H7 (cell line): ENCODE measurements at places on chromosomes 4 and X.
A peak's percentile ranks its signal among the peaks of the same experiment; 100 is the strongest.

GRCh38 chrX:119735467-119735866, 22.9 kb upstream of the SOWAHD start:
- no peak for DNase-seq

GRCh38 chrX:114930227-114930626, 87.2 kb downstream of the IL13RA2 start:
- DNase-seq: no peak

GRCh38 chrX:65476564-65476963, 58.0 kb downstream of the LAS1L start:
- DNase-seq: no peak

DNA sequence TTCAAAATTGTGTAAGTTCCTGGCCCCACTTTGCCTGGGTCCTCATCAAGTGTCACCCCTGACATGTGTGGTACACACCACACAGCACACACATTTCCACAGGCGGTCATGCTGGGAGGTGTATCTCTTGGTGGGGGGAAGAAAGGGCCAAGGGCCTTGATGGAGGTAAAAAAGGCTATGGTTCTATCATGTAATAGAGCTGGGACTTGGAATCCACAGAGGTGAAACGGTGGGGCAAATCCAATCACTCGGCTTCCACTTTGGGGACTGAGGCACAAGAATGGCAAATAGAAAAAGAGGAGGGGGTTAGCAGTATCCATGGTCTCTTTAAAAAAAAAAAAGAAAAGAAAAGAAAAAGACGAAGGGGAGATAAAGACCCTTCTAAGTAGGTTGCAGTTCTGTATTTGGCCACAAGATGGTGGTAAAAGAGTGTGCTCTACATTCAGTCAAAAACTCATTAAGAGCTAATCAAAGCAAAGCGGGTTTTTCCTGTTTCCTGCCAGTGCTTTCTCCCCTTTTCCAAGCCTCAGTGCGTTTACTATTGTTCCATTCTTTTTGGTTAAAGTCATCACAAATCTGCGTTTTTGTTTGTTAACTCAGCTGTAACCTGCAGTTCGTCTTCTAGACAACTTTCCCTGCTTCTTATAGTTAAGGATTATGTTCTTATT, 37.0 kb upstream of the ATP6AP2 start:
- peak; percentile 65 for DNase-seq

- DNase-seq: no peak
These were observed 71.7 kb upstream of the BMPR1B start for GRCh38 chr4:94686086-94686485.

DNA sequence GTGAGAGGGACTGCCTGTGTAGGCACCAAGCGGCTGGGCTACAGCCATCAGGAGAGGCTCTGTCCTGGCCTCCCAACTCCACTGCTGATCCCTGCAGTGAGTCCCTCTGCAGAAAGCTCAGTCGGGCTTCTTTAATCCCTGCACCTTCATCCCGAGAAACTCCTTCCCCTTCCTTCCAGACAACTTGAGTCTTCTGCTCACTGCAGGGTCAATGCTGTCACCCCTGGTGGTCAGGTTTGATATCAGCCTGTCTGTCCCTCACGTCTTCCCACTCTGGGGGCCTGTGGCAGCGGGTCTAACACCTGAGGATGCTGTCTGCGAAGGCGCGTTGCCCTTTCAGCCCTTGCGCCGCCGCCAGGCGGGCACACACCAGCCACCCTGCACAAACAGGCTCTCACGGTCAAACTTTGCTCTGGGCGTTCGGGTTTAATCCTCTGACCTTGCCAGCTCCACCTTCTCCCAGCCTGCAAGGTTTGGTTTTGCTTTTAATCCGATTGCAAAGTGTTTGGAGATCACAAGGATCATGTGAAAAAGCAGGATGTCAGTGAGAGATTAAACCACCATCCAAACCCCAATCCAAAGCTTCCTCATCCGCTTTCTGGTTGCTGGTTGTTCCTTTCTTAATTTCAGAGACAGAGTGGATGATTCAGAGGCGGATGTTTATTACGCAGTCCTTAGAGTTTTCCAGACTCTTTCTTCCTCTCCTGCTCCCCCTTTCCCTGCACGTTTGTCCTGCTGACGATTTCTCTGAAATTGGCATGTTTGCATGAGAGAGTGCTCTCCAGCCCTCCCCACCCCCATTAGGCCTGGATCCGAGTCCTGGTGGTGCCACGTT, 74.8 kb upstream of the SLC34A2 start:
- peak; percentile 57 for DNase-seq

GRCh38 chrX:14832586-14832985, 40.3 kb downstream of the FANCB start:
- no peak for DNase-seq

DNA sequence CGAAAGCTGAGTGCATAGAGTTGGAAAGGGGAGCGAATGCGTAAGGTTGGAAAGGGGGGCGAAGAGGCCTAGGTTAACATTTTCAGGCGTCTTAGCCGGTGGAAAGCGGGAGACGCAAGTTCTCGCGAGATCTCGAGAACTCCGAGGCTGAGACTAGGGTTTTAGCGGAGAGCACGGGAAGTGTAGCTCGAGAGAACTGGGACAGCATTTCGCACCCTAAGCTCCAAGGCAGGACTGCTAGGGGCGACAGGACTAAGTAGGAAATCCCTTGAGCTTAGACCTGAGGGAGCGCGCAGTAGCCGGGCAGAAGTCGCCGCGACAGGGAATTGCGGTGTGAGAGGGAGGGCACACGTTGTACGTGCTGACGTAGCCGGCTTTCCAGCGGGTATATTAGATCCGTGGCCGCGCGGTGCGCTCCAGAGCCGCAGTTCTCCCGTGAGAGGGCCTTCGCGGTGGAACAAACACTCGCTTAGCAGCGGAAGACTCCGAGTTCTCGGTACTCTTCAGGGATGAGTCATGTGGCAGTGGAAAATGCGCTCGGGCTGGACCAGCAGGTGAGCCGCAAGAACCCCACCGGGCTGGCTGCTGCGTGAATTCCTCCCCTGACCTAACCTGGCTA, at the start of gene DDX3X:
TSS of gene DDX3X (plus strand) at position 419 of the 619 bp plus-strand sequence. CDS start at position 510, 91 bp downstream.
- DNase-seq: peak; percentile 79

GRCh38 chr4:38160487-38161207, 200.4 kb downstream of the PTTG2 start:
- DNase-seq: peak; percentile 56

- DNase-seq: no peak
These were observed 386.9 kb upstream of the MAOA start for GRCh38 chrX:43269201-43269600.

- DNase-seq: no peak
These were observed 46.0 kb upstream of the SFRP2 start for GRCh38 chr4:153834901-153835300.

DNA sequence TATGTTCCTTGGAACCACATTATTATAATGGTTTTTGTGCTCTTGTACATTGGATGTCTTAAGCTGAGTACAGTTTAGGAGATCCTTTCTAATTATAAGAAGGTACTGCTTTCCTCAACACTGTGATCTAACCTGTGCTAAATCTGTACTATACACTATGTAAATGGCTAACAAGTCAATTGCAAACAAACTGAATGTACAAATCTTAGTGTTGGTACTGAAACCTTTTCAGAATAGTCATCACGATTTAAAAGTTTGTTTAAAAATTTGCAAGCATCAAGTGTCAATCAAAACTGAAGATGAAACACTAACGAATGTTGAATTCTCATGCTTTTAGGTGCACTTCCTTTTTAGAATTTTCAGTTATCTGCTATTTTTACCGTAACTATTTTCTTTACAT, 2090.4 kb upstream of the TENM3 start:
- DNase-seq: no peak

- DNase-seq: peak; percentile 72
These were observed 537 bp downstream of the RBM10 start for GRCh38 chrX:47145395-47146120.

DNA sequence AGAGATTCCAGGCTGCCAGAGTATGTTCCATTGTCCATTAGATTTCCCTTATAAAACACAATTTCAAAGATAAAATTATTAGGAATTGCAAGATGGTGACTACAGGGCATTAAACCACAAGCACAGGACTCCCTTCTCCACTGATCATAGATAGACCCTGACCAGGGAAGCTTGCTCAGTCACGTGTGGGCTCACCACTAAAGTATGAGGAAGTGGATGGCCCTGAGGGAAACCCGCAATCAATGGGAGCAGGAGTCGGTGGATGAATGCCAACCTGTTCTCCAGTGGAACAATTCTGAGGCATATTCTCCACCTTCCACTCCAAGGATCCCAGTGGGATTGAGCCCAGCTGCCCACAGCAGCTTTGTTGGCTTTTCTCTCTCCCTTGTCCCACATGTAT, 515.7 kb downstream of the BCOR start:
- no peak for DNase-seq
